ENCODE measurements at places on chromosomes 7 and 10.

- DNase-seq: no peak
Observed at GRCh38 chr10:77898323-77899079, 28.1 kb downstream of the DLG5 start.

- no peak for DNase-seq
Observed at GRCh38 chr7:113548137-113548536, 370.7 kb downstream of the PPP1R3A start.

GRCh38 chr7:153530441-153530840 is 521.8 kb upstream of the DPP6 start:
- DNase-seq: no peak

DNA sequence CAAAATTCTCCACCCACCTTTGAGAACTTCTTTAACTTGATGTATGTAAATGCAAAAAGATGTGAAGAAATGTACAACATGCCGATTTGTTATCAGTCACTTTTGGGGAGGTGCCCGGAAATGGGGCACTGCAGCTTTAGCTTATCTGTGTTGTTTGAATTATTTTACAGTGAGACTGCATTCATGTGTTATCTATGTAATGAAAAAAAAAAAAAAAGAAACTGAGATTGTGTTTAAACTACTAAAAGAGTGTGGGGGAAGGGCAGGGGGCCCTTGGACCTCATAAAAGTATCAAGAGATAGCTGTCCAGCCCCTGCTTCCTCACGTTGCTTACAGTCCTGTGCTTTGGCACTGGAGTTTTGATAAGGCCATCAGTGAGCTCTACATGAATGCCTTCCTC is 259.4 kb downstream of the STK31 start:
- no peak for DNase-seq

DNA sequence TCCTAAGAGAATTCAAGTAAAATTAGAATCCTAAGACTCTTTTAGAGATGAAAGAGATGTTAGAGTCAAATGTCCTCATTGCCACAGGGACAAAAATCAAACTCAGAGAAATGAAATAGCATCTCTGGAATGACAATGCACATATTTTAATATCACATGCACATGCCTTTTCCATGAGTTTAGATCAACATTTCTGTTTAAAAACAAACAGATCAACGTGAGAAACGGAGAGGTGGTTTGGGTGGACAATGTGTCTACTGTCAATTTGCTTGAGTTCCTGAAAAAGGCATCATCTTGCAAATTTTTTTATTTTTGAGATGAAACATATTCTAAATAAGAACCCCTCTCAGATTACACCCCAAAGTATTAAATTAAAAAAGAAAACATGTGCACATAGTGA is 130.0 kb downstream of the CHRM2 start:
- DNase-seq: no peak

GRCh38 chr10:128055061-128055868 is 71.0 kb downstream of the MKI67 start:
- no peak for DNase-seq

GRCh38 chr7:53325061-53325460 is 289.6 kb downstream of the POM121L12 start:
- no peak for DNase-seq
